Stimulated activated CD4-positive, alpha-beta T cell treated with anti-CD3 and anti-CD28 coated beads, TNF-alpha, amount 100 ng/mL, for 1 hour (primary cell): ENCODE measurements at places on chromosomes 3 and 15.

GRCh38 chr3:81764002-81764401, 2.6 kb upstream of the GBE1 start:
- DNase-seq = no peak

DNA sequence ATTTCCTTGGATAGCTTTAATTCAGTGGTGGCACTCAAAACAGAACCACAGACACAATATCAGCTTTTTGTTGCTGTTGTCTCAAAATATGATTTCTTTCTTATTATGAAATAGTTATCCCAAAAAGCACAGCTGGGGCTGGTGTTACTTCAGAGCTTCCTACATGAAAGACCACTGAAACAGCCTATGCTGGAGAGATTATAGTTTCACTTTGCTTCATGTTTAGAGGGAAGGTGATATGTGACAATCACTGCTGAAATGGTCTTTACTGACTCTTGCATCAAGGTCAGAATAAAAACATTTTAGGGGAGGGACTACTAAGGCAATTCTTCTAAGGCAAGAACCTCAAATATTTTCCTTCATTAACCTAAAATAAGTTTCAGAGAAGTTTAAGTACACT, 190.7 kb downstream of the TNIK start:
- DNase-seq = no peak

GRCh38 chr15:34815836-34816235, 20.5 kb upstream of the ACTC1 start:
- no peak for DNase-seq

DNA sequence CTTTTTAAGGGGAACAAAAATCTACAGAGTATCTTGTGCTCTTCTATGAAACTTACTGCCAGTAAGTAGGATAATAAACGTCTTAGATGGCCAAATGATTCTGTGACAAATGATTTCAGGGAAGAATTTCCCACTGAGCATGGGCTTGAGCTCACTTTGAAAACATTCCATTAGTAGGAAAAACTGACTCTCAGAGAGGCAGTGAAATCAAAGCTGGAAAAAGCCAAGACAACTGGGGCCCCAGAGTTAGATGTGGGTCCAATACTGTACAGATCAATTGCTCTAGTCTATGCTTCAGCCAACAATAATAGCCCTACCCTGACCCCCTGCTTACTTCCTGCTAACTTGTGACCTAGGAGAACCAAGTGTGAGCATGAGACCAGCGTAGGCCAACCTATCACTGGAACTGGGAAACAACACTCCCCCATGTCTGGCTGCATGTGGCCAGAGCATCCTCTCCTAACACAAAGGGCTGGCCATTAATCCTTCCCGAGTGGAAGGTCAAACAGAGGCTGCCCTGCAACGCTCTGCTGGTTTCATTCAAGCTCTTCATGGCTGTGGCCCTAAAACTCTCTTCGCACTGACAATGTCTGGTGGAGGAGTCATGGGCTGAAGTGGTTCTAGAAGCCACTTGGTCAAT, 68.8 kb downstream of the FOXB1 start:
- no peak for DNase-seq

GRCh38 chr3:24793896-24794295, 299.2 kb upstream of the THRB start:
- DNase-seq = no peak

GRCh38 chr3:98843266-98843959, 58.1 kb downstream of the DCBLD2 start:
- no peak for DNase-seq

DNA sequence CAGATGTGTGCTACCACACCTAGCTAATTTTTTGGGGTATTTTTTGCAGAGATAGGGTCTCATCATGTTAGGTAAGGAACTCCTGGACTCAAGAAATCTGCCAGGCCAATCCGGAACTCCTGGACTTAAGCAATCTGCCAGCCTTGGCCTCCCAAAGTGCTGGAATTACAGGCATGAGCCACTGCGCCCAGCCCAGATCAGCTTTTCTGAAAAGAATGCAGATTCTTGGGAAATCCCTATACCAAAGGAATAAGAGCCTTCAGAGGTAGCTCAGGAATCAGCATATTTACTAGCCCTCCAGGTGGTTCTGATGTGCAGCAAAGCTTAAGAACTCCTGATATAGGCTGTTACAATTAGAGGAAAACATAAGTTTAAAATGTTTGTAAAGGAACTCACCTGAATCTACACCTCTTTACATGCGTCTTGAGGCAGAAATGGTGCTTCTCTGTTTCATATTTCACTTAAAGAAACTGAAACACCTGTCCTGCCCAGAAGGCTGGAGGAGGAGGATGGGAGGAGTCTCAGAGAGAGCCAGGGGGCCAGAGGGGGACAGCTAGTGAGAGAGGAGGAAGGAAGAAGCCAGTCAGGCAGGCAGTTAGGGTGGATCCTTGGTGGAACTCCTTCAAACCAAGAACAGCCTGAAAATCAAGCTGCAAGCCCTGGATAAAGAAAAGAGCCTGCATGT, at the start of gene XCR1:
Gene XCR1 (minus strand): TSS at position 463 of the 685 bp plus-strand sequence. CDS start 5,536 bp downstream, outside the sequence.
- no peak for DNase-seq

GRCh38 chr15:88108477-88108876, 148.1 kb downstream of the NTRK3 start:
- DNase-seq = no peak

- no peak for DNase-seq
Observed at GRCh38 chr3:9390265-9390888, 7.0 kb upstream of the SETD5 start.

GRCh38 chr15:100721758-100722550, 119.6 kb downstream of the ASB7 start:
- DNase-seq = no peak

- DNase-seq = no peak
Observed at GRCh38 chr15:77605547-77605946, 27.2 kb downstream of the LINGO1 start.

- no peak for DNase-seq
Observed at GRCh38 chr3:66115858-66116654, 77.3 kb upstream of the MAGI1 start.

DNA sequence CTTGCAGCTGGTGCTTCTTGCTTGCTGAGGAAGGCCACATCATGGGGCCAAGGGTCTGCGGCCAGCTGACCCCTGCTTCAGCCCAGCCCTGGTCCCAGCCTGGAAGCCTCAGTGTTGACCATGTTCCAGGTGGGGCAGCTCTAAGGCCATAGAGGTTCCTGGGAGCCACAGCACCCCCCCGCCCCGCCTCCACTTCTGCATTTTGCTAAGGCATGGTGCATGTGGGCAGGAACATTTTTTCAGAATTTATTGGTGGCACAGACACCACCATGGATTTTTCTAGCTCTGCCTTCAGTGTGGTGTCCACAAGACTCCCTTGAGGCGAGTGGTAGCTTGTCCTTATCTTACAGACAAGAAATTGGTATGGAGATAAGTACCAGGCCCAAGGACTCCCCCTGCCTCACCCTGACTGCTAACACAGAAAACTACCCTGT, 1.9 kb upstream of the CHST14 start:
- no peak for DNase-seq

DNA sequence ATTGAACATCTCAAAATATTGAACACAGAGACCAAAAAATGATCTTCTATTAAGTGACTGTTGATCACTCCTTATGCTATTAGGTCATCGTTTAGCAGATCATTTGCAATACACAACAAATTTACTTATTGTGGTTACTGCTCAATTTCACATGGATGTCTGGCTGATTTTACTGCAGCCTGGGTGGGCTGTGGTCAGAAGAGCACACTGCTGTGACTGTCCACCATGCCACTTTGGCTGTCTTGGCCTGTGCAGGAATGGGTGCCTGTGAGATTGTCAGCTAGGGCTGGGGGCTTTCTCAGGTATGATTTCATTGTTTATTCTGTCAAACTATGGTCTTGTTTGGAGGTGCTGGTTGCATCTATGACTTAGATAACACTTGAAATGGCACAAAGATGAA, 80.1 kb upstream of the LRTM1 start:
- no peak for DNase-seq

DNA sequence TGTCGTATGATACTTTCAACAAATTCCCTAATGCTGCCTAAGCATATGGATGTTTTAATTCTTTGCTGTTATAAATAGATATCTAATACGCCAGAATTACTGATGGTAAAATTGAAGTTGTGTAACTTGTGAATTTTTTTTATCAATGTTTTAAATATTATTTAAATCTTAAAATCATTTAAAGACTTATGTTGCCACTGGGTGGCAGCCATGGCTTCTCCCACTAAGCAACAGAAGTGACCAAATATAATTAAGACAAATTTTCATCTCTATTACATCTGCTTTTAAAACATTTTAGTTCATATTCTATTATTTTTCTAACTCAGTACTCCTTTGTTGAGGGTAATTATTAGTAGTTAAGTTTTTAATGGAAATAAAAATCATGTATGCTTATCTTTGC, 8.1 kb upstream of the IL20RB start:
- no peak for DNase-seq

DNA sequence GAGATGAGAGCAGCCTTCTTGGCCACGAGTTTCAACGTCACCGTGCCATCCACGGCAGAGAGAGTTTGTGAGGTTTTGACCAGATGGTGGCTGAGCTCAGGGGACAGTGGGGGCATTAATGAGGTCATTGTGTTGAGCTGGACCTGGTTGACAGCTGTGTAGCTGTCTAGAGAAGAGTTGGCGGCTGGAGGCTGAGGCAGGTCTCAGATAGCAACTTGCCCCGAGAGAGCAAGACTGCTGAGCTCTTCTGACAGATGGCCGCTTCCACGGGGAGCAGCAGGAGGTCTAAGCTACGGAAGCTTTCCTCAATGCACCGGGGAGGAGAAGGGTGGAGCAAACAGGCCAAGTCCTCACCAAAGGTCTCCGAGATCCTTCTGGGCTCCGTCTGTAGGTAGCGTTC, 44.8 kb upstream of the EIF5A2 start:
- no peak for DNase-seq

DNA sequence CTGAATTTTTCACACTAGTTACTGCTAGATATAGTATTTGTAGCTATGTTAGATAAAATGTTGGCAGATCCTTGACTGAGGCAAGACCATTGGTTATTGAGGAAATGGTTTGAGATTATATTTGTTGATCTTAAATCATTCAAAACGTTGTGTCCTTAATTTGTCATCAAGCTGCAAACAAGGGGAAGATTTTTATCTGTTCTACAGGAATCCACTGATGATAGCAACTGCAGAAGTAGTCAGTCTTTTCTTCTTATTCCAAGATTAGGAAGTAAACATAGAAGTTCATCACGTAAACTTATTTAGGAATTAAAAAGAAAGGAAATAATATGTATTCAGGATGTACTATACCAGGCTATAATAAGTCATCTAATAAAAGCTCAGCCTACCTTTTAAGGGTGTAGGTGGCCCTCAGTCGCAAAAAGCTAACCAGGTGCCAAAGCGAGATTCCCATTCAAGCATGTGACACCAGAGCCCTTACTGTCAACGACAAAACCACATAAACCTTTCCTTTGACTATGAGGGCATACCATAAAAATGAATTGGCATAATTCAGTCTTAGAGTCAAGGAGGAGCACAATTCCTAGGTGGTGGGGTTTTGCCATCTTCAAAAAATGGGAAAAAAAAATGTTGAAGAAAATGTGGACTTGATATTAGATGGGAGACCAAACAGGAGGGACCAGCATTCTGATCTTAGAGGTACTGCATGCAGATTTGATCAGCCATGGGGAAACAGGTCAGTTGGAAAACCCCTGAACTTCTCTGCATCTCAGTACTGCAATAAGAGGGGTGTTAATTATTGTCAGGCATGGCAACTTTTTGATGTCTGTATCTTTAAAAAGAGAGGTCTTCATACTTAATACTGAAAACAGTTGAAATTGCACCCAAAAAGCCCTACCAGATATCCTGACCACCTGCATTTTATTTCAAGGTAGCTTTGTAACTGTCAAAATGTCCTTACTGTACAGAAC, 212.5 kb upstream of the UBE2E1 start:
- DNase-seq = no peak

DNA sequence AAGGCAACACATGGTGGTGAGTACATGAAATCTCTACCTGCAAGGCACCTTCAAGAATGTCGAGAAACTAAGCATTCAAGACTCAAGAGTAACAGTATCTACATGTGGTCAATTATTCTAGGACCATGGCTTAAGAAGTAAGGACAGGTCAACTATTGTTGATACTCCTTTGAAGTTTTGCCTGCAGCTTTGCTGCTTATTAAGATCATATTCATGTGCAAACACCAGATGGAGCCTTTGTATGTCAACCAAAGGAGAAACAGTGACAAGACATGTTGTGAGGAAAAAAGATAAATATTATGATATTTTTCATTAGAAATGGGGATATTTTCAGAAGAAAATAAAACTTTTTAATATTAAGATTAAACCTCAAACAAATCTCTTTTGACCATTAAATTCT, 52.3 kb upstream of the FGF7 start:
- no peak for DNase-seq

GRCh38 chr15:70264014-70264582, 166.4 kb upstream of the TLE3 start:
- DNase-seq = no peak

- DNase-seq = no peak
Observed at GRCh38 chr3:48558493-48559134, 2.0 kb upstream of the PFKFB4 start.

GRCh38 chr3:139132976-139133375, 88.3 kb upstream of the PRR23C start:
- DNase-seq = no peak

DNA sequence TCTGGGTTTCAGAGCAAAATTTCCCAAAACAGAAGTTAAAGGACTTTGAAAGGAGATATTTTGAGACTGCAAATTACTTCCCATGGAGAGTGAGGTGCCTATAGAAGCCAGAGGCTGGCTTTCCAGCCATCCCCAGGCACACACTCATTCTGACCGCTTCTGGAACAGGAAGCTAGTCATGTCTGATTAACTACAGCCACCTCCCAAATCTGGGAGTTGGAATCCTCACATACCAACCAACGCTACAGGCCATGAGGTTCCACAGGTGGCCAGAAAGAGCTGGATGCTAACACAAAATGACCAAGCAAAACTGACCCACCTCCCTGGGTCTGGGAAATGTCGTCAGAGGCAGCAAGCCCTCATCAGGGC, 87.2 kb downstream of the SNRK start:
- no peak for DNase-seq

GRCh38 chr3:123660900-123661299, 76.0 kb upstream of the HACD2 start:
- DNase-seq = no peak

DNA sequence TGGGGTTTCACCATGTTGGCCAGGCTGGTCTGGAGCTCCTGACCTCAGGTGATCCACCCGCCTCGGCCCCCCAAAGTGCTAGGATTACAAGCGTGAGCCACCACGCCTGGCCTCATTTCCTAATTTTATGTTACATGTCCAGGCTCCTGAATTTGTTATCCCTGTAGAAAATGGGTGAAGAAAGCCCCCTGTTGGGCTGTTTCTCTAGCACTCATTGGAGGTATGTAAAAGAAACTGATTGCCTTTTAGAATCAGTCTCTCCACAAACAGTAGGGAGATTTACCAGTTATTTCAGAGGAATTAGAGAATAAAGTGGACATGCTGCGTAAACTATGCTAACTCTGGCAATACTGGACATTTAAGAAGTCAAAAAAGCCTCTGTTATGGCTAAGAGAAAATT, 364.1 kb upstream of the TBL1XR1 start:
- DNase-seq = no peak

- DNase-seq = no peak
Observed at GRCh38 chr3:43956945-43957344, 266.2 kb downstream of the ABHD5 start.

GRCh38 chr3:32411442-32411841, 19.8 kb downstream of the CMTM7 start:
- no peak for DNase-seq

- DNase-seq = no peak
Observed at GRCh38 chr15:87827131-87827530, 429.4 kb downstream of the NTRK3 start.

- no peak for DNase-seq
Observed at GRCh38 chr3:69129531-69129930, 7.1 kb upstream of the LMOD3 start.

GRCh38 chr15:51144021-51144532, 49.4 kb upstream of the TNFAIP8L3 start:
- no peak for DNase-seq
